Placental pericyte (primary cell): ENCODE measurements at places on chromosomes 7 and 10. TPM values are rescaled to one million over a fixed set of nuclear protein-coding genes. Genes with fewer than 3 reads are reported as not detected.

The GRM8 gene
- total RNA-seq: 0.29 TPM in 1 of 2 replicates, not detected in the other

The PCLO gene
- total RNA-seq: under 0.01 and 0.14 TPM in 2 replicates

The COL26A1 gene
- total RNA-seq: not detected in 2 replicates

The EMX2 gene
- total RNA-seq: 0.22 and 0.57 TPM in 2 replicates

The ANXA11 gene
- 91.0 and 149 TPM in 2 replicates for total RNA-seq

The GIMAP1 gene
- not detected in 2 replicates for total RNA-seq
